ENCODE measurements at places on chromosomes 5 and 9.

DNA sequence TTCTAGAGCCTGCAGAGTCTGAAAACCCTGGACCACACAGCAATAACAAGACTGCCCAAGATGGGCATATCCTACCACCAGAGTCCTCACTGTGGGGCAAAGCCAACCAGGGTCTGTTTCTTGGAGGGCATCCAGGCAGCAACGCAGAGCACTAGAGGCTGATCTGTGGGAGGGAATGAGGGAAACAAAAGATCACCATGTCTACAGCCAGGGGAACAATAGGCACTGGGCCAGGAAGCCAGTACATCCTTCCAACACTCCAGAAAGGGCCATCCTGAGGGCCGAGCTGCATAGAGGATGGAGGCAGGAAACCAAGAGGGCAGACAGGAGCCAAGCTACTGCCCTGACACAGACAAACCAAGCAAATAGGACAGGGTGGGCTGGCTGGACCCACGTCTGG is 416.1 kb upstream of the IRX4 start:
- no peak for DNase-seq

GRCh38 chr9:133405508-133406438 is 12.0 kb downstream of the REXO4 start:
- DNase-seq = peak; percentile 75

DNA sequence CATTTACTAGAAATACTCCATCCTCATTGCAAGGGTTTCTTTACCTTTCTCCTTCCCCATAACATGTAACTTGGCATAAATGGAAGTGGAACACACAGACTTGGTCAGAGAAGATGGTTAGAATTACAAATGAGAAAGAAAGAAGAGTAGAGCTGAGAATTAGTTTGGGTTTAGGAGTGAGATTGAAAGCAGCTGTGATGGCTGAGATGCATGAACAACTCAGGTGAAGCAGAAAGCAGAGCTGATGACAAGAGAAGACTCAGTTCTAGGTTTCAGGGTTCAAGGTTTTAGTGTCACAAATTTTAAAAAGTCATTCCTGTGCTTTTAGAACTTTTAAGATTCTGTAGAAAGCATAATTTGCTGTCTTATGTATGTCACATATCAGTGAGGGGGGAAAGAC is 54.0 kb downstream of the TMEM161B start:
- DNase-seq = no peak

DNA sequence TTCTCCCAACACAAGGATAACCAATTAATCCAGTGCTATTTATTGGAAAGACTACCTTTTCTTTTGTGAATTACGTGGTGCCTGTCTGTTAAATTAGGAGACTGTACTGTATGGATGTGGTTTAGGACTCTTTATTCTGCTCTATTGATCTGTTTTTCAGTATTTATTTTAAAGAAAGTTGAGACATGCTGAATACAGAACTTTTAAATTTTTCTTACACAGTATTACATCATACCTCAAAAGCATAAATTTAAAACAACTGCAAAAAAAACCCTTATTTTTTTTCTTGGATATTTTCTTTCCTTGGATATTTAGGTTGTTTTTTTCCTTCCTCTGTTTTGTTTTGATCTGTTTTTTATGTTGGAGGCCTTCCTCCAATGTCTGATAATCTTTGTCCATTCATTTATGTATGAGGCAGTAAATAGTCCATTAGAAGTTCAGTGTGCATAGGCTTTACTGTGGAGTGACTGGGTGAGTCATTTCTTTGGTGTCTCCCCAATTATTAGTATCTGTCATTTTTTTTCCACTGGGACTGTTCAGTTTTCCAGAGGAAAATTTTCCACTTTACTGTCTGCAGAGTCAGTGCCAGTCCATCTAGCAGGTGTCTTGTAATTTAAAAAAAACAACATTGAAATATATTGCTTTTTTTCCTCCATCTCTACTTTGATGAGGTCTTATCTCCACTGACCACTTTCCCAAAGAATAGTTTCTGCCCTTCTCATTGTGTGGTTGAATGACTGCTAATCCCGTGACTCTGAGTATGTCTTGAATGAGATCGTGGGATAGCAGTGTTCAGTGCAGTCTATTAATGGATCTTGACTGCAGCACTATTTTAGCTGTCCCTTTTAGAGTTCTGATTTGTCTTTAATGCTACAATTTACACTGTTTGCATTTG is 15.2 kb downstream of the CYSTM1 start:
- peak; percentile 81 for DNase-seq

DNA sequence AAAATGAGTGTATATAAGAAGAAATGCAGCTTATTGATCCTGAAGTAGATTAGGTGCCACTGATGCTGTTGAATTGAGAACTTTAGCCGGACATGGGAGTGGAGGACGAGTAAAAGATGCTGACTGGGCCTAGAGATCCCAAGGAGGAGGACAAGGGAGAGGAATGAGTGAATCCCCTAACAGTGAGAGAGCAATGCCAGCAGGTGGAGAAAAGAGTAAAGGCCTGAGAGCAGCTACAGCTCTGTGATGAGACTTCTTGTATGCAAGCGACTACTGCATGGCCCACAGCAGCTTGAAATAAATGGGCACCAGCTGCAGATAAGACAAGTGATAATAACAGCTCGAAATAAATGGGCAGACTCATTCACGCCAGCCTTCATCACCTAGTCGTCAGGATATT is 44.5 kb upstream of the JMY start:
- no peak for DNase-seq

DNA sequence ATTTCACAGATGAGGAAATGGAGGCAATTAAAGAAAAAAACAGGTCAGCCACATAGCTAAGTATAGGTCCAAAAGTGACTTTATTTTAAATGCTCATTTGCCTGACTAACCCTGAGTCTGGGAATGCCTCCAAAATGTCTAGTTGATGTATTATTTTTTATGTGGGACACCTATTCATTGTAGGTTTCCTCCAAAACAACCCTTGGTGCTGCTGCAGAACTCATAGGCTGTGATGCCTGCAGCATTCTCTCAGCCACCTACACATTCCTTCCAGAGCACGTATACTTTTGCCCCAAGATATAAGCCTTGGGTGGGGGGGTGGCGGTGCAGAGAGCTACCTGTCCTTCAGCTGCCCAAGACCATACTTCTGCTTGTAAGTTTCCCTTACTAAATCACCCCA is 77.4 kb downstream of the MSX2 start:
- peak; percentile 35 for DNase-seq

DNA sequence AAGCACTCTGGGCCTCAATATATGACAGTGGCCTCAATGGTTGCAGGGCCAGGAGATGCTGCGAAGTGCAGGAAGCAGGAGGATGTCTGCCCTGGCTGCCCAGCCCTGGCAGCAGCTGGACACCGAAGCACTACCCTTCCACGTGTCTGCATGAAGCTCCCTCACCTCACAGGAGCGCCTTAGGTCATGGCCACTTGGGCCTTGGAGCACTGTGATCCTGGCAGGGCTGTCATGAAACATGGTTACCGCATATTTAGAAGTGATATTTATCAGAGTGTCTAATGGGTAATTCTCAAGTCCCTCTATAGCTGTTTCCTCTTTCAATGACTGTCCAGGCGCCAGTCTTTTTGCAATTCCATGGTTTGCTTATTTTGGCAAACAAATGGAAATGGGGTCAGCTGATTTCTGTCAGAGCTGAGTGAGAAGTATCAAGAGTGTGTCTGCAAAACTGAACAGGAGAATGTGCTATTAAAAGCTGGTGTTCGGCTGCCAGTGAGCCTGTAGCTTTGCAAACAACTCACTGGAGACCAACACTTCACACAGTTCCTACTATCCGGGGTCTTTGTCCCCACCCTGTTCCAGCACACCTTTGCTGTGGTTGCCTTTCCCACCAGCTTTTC is 285.9 kb downstream of the KIF4B start:
- no peak for DNase-seq

GRCh38 chr9:98652302-98652701 is 56.4 kb downstream of the GABBR2 start:
- no peak for DNase-seq

- DNase-seq = no peak
Observed at GRCh38 chr5:38528162-38528703, 28.2 kb downstream of the LIFR start.

GRCh38 chr5:111120911-111121310 is 28.8 kb downstream of the WDR36 start:
- no peak for DNase-seq

GRCh38 chr5:102115736-102116135 is 180.3 kb downstream of the SLCO4C1 start:
- DNase-seq = no peak

GRCh38 chr9:129323999-129324553 is 146.0 kb upstream of the IER5L start:
- DNase-seq = no peak

- DNase-seq = no peak
Observed at GRCh38 chr5:122719991-122720746, 54.7 kb upstream of the SNX2 start.

GRCh38 chr5:37774912-37775483 is 64.8 kb downstream of the GDNF start:
- DNase-seq = peak; percentile 28

GRCh38 chr9:20658677-20659473 is 25.2 kb upstream of the FOCAD start:
- DNase-seq = peak; percentile 47

- peak; percentile 97 for DNase-seq
Observed at GRCh38 chr9:134662143-134662876, 20.7 kb downstream of the COL5A1 start.

DNA sequence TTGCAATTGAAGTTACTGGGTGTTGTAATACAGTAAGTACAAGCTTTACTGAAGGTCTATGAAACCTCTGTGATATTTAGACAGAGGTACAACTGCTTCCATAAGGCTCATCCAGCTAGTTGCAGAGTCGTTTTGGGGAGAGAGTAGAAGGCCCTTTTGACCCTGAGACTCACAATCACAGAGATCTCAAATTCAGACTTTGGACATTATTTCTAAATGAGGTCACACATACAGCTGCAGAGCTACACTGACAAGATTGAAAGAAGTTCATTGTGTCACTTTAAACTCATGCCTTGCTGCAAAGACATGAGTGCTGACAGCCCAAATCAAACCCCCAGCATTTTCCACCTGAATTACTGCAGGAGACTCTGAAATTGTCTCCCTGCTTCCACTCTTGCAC is 205.9 kb upstream of the TMEM161B start:
- DNase-seq = no peak

DNA sequence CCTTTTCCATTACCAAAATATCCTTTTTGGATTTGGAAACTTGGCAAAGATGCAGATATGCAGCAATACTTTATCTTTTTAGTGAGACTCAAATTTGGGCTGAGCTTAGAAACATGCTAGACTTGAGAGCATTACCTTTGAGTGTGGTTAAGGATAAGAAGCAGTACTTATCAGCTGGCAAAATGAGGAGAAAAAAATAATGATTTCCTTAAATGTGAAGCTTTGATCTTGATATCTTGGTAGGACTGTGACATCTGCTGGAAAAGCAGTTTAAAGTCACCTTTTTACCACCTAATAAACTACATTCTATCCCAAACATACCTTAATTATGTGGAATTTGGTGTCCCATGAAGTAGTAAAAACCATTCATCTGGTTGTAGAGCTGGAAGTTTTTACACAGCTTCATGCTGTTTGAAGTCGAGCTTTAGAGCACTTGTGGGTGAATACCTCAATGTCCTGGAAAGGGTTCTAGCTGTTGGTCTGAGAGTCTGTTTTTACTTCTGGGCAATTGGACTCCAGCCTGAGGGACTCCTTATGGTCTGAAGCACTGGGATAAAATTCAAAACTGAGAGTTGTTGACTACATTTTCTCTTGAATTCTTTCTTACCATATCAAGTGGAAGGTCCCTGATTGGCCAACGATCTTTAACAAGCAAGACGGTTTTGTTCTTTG is 53.4 kb downstream of the LRRC70 start:
- DNase-seq = no peak

DNA sequence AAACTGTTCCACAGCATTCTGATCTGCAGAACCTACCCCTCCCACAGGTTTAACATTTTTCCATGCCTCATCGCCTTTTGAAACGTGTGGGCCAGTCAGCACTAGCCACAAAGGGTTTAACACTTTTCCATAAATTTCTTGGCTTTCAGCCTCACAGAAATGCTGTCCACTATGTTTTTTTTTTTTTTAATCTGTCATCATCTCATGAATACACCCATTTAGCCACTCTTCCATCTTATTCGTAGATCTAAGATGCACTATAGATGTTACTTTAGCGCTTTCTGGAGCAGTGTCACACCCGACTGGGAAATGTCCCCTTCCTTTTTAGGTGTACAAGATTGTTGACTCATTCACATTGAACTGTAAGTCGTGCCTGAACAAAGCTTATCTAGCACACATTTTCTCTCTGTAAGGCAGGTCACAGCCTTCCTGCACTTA is 62.3 kb downstream of the GCNT1 start:
- no peak for DNase-seq

- DNase-seq = no peak
Observed at GRCh38 chr9:70347046-70347445, 67.4 kb downstream of the KLF9 start.

Measured in GM23248 (cell line).